HL-60 (cell line): ENCODE measurements at places on chromosomes 2 and 18.

DNA sequence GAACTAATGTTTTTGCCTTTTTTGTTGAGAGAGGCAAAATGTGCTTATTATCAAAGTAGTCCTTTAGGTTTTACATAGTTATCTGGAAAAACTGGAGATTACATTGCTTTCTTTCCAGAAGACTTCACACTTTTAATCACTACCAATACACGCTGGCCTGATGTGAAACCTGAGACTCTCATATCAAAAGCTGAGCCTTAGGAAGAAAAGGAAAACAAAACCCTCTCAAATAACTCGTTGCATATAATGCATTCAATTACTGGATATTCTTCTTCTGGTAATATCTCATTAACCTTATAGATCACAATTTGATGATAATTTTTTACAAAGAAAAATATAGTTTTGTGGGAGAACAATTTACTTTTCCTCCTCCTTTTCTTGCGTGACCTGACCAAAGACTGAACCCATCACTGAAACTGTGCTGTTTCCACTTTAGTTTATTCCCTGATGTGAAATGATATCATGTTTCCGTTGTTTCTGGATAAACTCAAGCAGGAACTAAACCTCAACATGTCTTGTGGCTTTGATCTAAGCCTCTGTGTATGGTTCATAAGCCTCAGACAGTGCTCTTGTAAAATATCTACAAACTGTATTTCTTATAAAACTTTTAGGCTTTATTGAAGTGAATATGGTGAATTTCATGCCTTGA lies 332.4 kb downstream of the GULP1 start:
- no peak for DNase-seq

DNA sequence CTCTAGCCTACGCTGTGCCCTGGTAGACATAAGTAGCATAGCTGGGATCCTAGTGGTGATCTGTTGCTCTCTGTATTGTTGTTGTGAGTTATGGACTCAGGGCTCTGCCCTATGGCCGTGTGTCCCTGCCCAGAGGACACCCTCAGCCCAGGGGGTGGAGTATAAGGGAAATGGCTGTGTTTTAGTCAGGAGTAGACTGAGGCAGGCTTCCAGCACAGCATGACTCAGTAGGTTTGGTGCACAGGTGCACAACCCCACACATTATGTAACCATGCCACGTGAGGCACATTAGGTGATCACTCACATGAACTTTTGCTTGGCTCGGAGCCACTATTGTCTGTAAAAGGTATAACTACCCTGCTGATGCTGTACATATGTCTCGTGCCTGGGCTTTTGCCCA lies 59.9 kb upstream of the PEX13 start:
- no peak for DNase-seq

DNA sequence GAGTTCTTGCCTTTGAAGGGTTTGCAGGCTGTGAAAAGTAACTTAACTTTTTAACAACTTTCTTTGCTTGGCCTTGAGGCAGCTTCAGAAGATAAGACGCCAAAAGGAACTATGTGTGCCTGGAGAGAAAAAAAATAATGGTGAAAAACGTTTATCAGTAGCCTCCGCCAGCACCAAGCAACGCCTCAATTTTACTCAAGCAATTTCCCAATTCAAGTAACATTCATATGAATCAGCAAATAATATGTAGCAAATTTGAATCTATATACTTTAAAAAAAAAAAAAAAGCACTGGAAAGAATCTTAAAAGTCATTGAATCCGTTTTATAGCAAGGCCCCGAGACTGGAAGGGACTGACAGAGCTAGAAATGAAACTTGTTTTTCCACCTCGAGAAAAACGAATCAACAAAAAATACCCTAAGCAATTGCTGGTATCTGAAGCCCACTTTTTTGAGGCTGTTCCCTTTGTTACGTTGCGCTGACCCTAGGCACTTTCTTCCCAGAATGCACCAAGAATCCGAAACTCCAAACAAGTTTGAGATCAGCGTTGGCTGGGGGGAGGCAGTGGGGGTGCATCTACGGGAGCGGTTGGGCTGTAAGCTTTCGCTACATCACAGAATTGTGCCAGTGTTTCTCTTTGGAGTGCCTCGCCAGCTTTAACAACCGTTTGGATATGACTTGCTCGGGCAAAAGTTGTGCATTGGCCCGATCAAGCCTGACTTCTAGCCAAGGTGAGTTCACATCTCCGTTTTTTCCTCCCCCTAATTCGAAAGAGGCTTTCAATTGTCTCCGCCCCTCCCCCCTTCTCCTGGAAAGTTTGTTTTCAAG lies 2.7 kb upstream of the TGIF1 start:
- peak; percentile 71 for DNase-seq

DNA sequence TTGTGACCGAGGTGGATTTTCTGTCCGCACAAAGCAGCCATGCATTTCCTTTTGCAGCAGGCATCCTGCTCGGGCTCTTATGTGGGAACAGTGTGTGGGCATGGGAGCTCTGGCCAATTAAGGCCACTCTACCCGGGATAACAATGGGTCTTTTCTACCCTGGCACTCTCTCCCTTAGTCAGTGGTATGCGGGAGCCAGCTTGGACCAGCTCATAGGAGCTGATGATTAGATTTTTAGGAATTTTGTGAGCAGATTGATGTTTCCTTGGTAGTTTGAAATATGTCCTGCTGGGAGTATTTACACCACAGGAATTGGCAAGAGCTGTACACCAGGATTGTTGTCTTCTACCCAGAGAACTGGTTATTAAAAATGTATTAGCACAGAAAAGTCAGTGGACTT lies 89.3 kb downstream of the SPP2 start:
- no peak for DNase-seq

DNA sequence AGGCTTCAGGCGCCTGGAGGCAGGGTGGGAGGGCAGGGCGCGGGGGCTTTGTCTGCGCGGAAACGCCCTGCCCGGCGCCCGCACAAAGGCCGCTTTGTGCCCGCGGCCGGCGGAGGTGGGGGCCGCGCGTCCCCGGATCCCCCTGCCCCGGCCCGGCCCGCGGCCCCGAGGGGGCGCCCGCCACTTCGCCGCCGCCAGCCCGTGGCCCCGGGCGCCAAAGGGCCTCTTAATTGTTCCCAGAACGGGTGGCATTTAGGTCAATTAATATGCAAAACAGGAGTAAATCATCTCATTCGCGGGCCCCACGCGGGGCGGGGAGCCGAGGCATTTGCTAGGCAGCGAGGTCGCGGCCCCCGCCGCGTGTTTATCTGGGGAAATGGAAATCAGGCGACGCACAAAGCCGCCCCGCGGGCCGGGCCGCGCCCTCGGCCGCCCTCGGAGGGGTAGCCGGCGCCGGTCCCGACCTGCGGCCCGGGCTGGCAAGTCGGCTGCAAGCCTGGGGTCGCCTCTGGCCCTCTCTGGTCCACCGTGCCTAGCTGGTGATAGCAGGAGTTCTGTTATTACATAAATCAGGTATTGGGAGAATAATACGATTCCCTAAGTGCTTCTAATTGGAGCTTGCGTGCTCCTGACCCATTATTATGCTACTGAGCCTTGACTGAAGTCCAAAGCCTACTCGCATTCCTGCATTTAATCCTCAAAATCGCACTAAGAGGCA lies 148.2 kb upstream of the GLI2 start:
- no peak for DNase-seq

DNA sequence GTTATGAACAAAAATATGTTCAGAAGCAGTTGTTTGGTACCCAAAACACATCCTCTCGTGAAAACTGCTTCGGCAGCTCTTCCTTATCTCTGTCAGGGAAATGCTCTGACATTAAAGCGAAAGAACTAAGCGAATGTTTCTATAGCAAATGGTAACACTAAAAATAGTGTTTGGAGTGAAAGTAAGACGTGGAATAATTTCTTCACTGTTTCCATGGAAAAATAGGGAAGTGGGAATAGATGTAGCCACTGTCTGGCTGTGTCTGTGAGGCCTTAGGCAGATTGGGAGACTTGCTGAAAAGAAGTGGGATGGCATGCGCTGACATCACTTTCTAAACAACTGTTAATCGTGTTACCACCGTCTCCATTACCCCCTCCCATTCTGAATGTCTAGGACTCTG lies 11.5 kb upstream of the CRACDL start:
- DNase-seq = no peak

DNA sequence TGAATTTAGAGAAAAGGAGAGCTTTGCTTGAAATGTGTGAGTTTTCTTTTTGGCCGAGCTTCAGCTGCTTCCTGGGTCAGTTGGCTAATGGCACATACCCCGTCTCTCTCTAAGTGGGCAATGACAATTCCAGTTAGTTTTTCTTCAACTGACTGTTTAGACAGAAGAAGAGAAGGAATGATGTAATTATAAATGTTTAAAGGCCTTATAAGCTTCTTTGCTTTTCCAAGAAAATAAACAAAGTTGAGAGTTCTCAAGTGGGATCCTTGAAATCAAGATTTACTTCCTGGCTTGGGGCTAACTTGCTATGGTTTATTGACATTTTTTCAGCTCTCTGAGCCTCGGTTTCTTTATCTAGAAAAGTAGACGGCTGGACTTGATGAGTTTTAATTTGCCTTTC lies 794.9 kb upstream of the ACVR2A start:
- DNase-seq = no peak

DNA sequence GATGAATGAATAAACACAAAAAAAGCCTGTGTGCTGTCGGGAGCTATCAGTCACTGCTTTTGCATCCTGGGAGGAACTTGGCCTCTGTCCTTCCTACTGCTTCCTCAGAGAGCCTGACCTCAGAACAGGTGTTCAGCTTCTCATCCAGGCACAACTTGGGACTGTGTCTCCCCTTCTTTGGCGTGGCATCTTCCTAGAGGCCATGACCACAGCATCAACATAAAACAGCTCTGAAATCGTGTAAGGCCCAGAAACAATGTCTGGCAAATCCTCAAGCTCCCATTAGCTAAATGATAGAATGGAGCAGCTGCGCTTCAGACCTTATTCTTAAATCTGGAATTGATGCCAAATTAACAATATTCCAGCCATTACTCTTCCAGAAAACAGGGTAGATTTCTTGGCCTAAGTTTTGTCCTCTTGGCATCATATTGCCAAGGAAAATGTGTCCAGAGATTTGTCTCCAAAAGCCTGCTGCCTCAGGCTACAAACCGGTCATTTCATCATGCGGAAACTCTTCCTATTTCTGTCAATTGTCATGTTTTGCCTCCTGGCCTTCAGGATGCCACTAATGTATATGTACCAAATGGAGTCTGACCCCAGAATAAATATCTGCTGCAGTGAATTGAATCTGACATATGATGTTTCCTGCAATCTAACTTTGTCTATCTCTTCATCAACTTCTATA lies 53.2 kb upstream of the RAB27B start:
- DNase-seq = no peak

GRCh38 chr2:121881038-121881437 lies 125.6 kb downstream of the TSN start:
- DNase-seq = no peak

DNA sequence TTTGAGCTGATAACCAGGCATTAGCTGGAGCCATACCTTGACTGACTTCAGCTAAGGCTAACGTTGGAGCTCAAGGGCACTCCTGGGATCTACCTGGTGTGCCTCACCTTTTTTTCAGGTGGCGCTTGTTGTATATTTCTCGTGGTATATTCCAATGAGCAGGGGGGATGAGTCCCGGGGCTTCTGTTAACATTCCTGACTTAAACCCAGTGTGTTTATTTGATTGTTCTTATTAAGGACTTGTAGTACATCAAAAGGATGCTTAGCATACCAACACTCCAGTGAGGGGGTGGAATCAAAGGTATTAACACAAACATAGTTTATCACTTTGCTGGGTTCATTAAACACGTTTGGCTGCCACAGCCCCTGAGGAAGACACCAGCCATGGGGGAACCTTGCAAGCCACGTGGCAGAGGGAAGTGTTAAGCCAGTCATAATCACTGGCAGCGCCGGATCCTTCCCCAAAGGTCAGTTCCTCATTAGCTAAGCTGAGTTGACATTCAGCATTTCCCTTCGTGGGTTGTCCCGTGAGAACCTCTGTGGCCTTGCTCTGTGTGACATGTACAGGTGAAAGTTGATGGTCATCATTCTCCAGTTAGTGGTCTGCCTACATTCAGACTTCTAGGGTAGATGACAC lies 119.5 kb upstream of the MCFD2 start:
- DNase-seq = peak; percentile 88
